ENCODE measurements at places on chromosomes 13 and 19. TPM values are rescaled to one million over a fixed set of nuclear protein-coding genes. Genes with fewer than 3 reads are reported as not detected.

The PLIN4 gene
- not detected for total RNA-seq

DNA sequence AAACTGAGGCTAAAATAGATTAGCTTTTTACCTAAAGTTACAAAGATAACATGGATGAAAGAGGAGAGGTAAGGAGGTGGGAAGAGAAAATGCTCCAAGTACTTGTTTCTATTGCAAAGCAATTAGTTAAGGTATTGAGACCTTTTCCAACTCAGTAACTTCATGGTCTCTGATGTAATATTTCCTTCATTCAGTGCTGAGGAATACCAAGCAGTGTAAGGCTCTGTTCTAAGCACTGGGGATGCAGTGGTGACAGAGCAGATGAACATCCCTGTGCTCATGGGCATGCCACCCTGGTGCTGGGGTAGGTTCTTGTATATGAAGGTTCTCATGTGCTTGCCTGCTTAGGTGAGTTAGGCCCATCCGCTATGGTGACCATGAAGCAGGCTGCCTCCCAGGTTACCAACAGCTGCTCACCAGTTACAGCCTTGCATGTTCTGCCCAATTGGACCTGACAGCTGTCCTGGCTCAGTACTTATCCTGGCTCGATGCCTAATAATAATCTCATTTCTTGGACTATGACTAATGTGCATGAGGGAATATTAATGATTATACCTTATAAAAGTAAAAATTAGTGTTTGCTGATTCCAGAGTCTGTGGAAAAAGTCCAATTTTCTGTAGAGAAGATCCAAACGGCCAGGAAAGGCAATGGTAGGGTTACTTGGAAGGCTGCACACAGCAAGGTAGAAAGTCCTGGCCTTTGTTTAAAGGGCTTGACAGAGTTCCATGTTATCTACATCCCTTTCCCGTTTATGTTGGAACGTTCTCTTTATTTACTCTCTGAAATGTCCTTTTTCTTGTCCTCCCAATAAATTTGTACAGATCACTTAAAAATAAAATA is 48.3 kb downstream of the LATS2 start:
- no peak for DNase-seq

GRCh38 chr13:67106502-67107057 is 123.6 kb downstream of the PCDH9 start:
- DNase-seq, result no peak

The CYP4F12 gene
- total RNA-seq, result 0.75 TPM

GRCh38 chr13:22086597-22087330 is 415.9 kb downstream of the FGF9 start:
- DNase-seq, result no peak

DNA sequence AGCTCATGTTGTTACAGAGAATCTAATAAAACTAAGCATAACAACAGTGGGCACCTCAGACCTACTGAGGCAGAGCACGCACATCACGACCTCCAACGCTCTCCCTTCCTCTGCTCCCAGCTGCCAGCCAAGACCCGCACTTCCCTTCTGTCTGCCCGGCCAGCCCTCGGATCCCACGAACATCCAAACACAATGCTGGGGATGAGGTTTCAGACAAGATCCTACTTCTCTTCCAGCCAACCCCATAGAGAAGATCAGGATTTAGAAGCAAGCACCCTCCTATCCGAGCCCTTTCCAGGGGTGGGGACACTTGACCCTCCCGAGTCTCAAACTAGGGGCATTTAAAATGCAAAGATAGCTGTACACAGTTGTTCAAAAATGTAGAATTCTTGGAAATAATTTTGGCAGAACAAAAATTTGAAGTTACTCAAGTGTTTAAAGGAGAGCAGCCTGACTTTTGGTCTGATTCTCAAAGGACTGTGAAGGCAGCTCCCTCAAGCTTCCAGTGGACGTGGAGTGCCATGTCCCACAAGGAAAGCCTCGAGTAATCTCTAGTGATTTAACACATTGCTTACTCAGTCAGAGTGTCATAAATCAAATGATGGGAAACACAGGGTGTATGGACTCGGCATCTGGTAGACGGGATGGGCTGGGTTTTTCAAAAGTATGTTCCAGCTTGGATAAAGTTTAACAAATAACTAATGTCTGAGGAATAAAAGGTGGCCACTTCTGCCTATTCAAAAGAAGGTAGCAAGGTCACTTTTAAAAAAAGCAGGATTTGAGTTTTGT is 32.8 kb downstream of the ANKRD10 start:
- DNase-seq, result no peak

- DNase-seq, result no peak
Observed at GRCh38 chr13:99228737-99229691, 28.4 kb downstream of the UBAC2 start.

The ABHD8 gene
- 4.6 TPM for total RNA-seq

GRCh38 chr13:76921516-76921915 is 26.8 kb upstream of the ACOD1 start:
- DNase-seq, result no peak

GRCh38 chr19:5588441-5588840 is 20.7 kb upstream of the TINCR start:
- DNase-seq, result no peak

GRCh38 chr13:26528527-26528926 is 29.0 kb upstream of the WASF3 start:
- DNase-seq, result no peak

- no peak for DNase-seq
Observed at GRCh38 chr13:104008541-104009435, 942.6 kb upstream of the SLC10A2 start.

The SCEL gene
- not detected for total RNA-seq

DNA sequence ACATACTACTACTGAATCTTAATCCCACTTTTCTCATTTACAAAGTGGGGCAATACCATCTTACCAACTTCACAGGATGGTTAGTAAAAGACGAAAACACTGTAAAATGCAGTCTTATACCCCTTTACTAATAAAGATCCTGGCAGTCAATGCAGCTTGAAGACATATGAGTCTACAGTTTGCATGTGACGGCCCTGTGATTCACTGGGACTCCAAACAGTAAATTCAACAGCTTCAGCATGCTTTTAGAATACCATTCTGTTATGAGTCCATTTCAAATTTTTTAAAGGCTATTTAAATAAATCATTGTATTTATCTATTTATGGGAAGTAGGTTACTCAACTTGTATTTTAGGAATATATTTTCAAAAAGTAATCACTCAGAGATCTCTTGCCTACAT is 629.1 kb downstream of the LIG4 start:
- DNase-seq, result no peak

DNA sequence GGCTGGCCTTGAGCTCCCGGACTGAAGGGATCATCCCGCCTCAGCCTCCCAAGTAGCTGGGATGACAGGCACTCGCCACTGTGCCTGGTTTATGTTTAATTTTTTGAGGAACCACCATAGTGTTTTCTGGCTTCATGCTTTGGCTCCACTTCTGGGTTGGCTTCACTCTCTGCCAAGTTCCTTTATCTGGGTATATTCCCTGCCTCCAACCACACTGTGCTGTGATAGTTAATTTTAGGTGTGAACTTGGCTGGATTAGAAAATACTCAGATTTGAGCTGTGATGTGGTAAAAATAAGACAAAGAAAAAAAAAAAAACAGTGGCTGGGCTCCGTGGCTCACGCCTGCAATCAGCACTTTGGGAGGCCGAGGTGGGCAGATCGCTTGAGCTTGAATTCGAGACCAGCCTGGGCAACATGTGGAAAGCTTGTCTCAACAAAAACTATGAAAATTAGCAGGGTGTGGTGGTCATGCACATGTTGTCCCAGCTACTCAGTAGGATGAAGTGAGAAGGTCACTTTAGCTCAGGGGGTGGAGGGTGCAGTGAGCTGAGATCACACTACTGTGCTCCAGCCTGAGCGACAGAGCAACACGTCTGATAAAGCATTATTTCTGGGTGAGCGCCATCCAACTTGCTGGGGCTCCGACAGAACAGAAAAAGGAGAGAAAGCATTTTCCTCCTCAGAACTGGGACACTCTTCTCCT is 7.5 kb upstream of the ILF3 start:
- DNase-seq, result no peak

DNA sequence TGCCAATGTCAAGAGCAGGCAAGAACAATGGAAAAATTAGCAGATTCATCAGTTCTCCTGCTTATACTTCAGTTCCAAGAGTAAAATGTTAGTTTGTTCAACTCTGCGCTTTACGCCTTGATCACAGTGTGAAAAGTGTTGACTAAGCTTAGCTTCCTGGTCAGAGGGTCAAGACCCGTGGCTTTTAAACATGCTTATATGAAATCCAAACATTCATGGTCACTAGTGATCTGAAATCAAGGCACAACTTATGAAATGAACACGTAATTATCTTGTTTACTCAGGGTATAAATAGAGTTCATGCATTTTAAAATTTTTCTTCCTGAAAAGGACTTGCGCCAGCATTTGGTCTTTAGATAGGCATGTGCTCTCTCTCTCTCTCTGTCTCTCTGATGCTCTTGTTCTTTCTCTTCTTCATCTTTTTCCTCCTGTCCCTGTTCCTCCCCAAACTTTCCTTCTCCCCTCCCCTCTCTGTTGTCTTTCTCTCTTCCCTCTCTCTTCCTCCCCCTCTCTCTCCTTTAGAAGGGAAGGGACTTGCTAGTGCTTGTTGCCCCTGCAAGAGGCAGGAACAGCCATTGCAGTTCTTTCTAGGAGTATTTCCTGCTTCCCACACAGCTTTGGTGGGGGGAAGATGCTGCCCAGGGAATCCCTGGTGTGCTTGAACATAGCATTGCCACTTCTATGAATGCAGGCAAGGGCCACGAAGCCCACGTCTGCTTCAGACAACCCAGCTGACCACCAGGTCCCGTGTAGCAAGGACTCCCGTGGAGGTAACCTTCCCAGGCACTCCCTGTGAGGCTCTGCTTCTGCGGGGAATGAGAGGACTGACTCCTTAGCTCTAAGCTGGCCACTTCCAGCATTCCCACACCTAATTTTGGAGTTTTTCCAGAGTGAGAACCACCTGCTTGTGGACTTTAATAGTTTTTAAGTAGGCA is 7.1 kb upstream of the ZNF536 start:
- no peak for DNase-seq

DNA sequence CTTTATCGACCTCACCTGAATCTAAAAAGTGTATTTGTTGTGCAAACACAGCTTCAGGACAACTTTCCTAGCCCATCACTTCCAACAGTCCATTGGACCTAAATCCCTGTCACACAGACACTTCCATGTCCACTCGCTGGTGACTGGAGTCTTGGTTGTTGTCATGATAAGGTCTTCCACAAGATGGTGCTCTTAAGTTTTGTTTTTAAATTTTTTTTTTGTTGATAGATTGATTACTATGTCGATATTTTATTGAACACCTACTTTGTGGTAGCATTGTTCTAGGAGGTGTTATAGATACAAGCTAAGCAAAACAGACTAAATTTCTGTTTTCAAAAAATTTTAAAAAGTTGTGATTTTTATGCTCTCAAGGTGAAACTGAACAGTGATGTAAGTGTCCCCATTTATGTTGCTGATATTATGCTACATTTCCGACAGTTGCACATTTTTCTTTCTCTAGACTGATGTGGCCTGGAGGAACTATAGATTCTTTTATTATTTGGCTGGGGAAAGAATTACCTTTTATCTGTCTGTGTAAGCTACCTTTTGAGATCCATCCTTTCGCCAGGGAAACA is 8.1 kb upstream of the ERICH6B start:
- DNase-seq, result no peak

The RXFP2 gene
- not detected for total RNA-seq

The SIAH3 gene
- total RNA-seq, result 1.6 TPM

The CYP2F1 gene
- total RNA-seq, result 0.96 TPM

DNA sequence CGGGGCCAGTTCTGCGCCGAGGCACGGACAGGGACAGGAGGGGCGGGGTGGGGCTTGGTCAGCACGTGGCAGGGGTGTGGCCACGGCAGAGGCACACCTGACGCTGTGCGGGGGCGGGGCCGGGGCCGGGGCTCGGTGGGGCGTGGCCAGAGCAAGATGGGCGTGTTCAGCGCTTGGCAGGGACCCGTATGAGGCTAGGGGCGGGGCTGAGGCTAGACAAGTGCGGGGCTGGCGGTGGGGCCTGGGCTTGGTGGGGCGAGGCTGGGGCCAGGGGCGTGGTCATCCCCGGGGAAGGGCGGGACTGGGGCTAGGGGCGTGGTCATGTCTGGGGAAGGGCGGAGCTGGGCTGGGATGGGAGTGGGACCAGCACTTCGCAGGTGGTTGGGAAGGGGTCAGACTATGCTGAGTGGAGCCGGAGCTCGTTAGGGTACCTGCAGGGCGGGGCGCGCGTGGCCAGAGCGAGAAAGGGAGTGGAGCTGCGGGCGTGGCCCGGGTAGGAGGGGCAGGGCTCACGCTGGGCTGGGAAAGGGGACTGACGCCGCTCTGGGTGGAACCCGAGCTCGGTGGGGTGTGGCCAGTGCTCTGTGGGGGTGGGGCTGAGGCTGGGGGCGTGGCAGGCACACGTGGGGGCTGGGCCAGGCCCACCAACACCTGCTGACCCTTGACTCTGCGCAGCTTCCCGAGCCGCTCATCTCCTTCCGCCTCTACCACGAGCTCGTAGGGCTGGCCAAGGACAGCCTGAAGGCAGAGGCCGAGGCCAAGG is 12.8 kb downstream of the POLR2E start:
- peak; percentile 76 for DNase-seq

The PLVAP gene
- total RNA-seq, result not detected

GRCh38 chr19:32373585-32374295 is 28.3 kb downstream of the ZNF507 start:
- no peak for DNase-seq

DNA sequence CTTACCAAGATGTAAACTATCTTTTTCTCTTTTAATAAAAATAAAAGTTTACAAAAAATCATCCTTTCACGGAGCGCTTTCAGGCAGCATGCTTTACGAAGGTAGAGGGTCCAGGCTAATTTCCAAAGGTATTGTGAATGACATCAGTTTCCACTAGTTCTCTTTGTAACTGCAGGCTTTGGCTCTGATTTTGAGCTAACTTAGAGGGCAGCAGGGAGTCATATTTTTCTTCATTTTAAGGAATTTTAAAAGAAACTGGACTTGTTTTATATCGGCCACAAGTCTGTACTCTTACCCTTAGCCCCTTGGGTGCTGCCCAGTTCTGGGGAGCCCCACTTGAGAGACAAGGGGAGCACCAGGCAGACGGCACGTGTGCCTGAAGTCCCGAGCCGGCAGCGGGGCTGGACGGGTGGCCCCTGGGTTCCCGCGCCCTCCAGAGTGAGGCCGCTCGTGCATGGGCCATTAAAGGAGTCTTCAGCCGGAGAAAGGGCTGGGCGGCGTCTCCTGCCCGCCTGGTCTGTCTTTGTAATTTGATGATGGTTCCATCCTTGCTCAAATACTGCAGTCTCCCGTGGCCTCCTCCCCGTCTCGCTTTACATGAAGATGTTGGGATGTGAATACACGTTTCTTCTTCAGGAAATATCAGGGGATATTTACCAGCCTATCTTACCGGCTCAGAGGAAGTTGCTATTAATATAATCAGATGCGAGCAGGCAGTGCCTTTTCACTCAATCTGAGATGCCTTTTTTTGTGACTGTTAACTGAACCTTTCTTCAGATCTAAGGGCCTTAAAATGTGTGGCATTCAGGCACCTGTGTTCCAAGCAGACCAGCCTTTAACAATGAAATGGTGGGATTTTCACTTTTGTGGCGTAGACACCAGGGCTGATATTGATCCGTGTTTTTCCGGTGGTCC is 67.4 kb downstream of the GGACT start:
- no peak for DNase-seq

The CCDC70 gene
- total RNA-seq, result not detected

All from CD4-positive, alpha-beta T cell (primary cell).